ENCODE measurements at places on chromosomes 4 and X.

DNA sequence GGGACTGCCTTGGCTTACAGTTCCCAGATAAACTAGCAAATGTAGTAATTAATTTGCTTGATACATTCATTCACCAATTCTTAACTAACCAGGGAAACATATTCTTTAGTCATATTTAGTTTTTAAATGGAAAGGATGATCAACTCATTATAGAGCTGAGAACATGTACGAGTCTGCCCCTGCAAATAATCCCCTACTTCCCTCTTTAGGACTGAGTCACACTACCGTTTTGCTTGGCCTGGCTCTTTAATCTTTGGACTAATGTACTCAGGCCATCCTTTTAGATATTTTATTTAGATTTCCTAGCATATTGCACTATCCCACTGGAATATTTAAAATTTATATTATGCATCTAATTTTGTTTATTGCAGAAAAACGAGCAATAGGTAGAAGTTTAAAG, 105.5 kb upstream of the LCORL start:
- DNase-seq = no peak

GRCh38 chr4:48372272-48372671, 30.9 kb downstream of the SLAIN2 start:
- no peak for DNase-seq

- no peak for DNase-seq
These were observed 493.1 kb downstream of the IL15 start for GRCh38 chr4:142129473-142129872.

DNA sequence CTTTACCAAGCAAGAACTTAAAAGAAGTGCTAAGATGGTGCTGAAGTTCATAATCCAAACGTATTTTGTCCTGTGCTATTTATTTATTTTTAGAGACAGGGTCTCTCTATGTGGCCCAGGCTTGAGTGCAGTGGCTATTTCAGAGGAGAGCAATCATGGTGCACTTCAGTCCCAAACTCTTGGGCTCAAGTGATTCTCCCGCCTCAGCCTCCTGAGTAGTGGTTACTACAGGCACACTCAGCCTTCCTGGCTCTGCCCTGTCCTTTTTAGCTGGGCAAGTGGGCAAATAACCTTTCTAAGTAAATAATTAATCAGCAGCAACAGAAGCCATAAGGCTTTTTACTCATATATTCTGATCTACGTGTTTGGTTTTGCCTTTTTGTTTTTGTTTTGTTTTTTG, 2.6 kb downstream of the NSD2 start:
- no peak for DNase-seq

Data from choroid plexus epithelial cell (primary cell).